ENCODE measurements at places on chromosomes 16 and 17.

DNA sequence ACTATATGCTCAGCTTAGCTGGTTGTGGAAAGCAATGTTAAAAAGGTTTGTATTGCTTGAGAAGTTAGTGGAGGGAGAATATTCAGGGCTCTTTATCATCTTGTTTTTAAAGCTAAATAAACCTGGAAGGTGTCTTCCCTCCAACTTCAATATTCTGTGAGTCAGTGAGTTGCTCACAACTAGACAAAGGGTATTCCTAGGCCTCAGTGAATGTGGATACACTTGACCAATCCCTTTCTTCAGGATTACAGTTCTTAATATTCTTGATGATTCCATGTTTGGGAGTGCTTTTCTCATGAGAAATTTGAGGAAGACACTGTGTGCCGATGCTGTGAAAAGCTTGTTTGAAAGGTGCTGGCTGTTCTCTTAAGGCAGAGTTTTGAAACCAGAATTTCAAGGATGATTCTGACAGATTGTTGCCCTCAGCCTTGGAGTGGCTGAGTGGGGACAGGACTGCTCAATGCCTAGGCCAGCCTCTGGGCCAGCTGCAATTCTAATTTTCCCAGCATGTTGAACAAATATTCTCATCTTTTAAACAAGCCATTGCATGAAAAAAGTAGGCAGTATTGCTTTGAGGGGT, 30.1 kb downstream of the MAP2K4 start:
- no peak for DNase-seq

GRCh38 chr16:89144681-89145080, 26.9 kb upstream of the CDH15 start:
- no peak for DNase-seq

DNA sequence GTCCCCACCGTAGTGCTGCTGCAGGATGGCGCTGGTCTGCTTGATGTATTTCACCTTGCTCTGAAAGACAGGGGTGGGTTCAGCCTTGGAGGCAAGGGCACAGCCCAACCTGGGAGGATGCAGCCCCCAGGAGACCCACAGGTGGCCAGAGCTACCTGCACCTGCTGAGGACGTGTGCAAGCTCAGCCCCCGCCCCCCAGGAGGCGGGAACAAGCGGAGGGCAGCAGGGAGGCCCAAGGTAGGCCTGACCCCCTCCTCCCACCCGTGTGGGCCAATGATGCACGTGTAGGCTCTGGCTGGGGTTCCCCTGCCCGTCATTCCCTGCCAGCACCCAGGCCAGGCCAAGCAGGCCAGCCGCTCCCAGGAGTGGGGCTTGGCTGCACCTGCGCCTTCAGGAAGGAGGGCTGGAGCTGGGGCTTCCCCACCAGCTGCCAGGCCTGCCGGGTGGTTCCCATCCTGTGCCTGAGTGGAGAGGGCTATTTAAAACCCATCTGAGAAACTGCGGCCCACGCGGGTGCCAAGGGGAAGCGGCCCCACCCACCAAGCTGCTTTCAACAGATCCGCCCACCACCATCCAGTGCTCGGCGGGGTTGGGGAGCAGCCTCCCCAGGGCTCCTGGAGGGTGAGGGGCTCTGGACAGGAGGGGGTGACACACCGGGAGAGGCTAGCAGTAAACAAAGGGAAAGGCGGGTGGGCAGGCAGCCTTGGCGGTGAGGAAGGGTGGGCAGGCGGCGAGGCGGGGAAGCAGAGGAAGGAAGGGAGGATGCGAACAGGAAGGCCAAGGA, 3.8 kb downstream of the NTHL1 start:
- DNase-seq: no peak

- DNase-seq: no peak
Observed at GRCh38 chr16:17329391-17329790, 141.4 kb downstream of the XYLT1 start.

DNA sequence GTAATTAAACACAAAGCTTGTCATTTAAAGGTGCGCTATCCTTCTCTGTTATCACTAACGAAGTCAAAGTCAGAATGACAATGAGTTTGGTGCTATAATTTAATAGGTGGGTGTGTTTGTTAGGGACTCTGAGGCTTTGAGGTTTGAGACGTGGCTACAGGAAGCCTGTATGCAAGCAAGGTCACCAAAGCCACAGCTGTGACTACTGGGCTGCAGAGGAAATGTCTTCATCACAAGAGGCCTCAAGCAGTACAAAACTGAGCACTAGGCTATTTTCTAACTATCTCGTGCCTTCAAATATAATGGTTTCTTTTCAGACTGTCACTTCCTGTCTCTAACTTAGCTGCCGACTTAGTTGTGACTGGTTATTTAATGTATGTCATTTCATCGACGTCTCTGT, 141.2 kb downstream of the AATF start:
- DNase-seq: no peak

GRCh38 chr17:61017317-61018006, 339.8 kb downstream of the BCAS3 start:
- no peak for DNase-seq

All from activated naive CD4-positive, alpha-beta T cell treated with anti-CD3 and anti-CD28 coated beads, Interleukin-2, amount 50 U/mL, for 16 hours (primary cell).